ENCODE measurements at places on chromosomes 3 and 15.

GRCh38 chr3:132726341-132726823 lies 4.2 kb upstream of the NPHP3 start:
- DNase-seq: no peak

GRCh38 chr3:65101450-65101849 lies 413.6 kb upstream of the ADAMTS9 start:
- DNase-seq: no peak

- DNase-seq: no peak
Measured at GRCh38 chr3:189805375-189806067, 174.3 kb downstream of the TP63 start.

GRCh38 chr15:26866298-26867199 lies at the start of gene GABRA5:
TSS of gene GABRA5 (plus strand) at chr15:26867062. CDS start at chr15:26869249, 2,187 bp downstream.
- no peak for DNase-seq

DNA sequence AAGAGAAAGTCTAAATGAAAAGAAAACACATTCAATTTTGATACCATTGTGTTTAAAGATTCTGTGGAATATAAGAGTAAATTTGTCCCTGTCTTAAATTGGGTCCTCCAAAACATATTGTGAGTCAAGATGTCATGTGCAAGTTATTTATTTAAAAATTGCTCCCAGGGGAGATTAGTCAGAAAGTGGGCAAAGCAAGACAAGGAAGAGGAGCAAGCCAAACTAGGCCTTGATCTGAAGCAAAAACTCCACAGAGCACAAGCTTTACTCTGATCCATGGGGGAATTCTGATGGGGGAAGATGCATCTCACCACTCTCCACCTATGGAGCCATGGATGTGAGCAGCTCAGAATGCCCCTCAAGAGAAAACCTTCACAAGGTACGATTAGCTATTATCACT lies 342.8 kb upstream of the IL12A start:
- DNase-seq: no peak

- DNase-seq: no peak
Measured at GRCh38 chr15:68354268-68354667, 76.7 kb downstream of the FEM1B start.

DNA sequence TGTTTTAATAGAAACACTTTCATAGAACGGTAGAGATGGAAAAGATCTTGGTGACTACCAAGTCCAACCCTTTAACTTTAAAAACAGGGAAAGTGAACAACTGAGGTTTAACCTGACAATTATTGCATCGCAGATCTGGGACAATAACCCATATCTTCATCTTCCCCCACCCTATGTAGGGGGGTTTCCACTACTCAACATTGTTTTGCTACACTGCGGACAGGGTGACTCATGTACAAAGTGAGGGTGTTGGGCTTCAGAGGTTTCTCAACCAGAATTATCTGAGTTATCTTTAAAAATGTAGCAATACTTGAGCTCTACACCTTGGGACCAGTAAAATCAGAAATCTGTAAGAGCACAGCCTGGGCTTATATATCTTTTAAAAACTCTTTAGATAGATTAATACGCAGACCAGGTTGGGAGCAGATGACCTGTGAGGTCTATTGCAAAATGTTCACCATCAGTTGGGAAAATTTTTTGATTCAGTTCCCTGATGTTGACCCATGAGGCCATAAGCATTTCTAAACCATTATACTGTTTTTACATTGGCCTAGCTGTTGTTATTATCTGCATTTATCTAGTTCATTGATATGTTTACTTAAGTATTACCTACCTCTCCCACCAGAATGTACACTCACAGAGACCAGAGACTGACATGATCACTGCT lies 103.6 kb upstream of the ICE2 start:
- no peak for DNase-seq

GRCh38 chr3:17850448-17850847 lies 108.0 kb upstream of the TBC1D5 start:
- no peak for DNase-seq

Data from aorta (tissue), 5 donors.